ENCODE measurements at places on chromosomes 7 and 10.

DNA sequence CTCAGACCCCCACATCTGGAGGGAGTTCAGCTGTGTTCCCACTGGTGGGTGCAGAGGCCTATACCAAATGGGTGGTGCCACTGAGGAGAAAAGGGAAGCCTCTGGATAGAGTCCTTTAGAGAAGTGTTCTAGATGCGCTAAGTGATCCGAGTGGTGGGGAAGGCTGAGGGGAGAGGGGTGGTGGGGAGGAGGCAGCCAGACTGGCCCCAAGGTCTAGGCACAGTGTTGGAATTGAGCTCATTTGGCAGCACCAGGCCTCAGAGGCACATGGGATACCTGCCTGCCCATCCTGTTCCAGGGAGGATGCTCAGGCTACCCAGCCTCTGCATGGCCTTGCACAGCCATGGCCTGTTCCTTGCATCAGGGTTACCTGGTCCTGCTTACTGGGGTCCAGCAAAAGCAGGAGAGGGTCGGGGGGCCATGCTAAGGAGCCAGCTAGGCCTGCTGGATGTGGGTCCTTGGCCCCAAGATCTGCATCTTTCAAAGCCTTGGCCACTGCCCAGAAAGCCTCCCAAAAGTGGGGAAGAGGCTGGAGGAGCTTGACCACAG, 99.6 kb downstream of the NEURL1 start:
- no peak for DNase-seq

DNA sequence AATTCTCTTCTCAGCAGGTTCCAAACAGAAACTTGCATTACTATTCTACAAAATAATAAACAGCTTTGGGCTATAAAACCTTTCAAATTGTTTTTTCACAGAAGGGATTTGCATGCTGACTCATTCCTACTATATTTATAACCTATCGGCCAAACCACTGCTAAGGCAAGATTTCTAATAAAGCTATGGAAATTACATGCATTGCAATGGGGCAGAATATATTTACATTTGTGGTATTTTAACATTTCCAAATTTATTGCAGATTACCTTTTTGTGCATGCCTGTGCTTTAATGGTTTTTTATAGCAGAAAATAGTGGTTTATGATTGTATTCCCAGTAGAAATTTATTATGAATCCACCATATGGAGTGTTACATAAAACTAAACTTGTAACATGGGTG, 69.0 kb upstream of the NPVF start:
- DNase-seq: no peak

- DNase-seq: no peak
Measured at GRCh38 chr7:26777385-26777784, 87.0 kb downstream of the SKAP2 start.

GRCh38 chr10:25113191-25114035, 61.4 kb upstream of the GPR158 start:
- peak; percentile 70 for DNase-seq

DNA sequence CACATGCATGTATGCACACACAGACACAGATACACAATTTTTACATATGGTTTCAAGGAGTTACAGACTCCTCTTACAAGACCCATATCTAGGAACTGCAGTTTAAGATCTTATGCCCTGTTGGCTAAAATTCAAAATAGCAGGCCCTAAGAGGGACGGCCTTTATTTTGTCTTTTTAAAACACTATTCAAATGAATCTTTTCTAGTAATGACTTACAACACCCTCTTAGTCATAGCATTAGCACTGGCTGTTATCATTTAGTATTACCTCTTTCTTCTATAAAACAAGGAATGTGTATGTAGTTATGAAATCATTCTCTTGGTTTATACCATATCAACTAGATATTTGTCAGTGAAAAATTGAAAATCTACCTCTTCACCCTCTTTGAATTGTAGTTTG, 15.3 kb downstream of the PAPSS2 start:
- no peak for DNase-seq

- no peak for DNase-seq
Measured at GRCh38 chr7:159027789-159028507, 116.7 kb downstream of the VIPR2 start.

DNA sequence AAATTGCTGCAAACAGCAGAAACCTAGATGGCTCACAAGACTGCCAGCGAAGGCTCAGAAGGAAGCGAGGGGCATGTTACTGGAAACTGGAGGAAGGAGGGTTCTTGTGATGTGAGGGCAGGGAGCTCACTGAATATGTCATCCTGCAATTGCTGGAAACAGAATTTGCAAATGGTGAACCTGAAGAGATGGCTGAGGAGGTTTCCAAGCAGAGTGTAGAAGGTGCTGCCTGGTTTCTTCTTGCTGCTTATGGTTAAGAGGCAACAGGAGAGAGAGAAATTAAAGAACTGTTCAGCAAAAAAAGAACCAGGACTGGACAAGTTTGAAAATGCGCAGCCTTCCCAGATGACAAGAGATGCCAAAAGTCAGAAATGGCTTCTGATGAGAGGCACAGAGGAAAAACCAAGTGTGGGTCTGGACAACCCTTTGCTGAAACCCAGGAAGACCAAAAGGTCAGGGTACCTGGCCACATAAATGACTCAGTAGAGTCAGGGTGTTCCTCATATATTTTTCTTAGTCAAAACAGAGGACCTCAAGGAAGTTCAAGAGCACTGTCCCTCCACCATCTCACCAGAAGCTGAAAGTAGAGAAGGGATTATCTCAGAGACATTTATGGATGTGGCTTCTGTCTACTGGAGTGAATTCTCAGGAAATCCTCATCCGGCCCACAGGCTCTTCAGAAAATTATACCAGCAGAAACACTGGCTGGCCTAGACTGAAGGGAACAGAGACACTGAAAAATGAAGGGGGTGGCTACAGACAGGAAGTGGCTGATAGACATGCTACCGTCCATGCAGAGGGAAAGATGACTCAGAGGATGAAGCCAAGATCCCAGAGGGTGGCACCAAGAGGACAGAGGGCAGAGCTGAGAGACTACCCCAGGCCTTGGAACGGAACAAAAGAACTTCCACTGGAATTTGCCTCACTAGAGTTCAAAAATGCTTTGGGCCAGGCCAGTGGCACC, 10.1 kb downstream of the PAPOLB start:
- DNase-seq: no peak

DNA sequence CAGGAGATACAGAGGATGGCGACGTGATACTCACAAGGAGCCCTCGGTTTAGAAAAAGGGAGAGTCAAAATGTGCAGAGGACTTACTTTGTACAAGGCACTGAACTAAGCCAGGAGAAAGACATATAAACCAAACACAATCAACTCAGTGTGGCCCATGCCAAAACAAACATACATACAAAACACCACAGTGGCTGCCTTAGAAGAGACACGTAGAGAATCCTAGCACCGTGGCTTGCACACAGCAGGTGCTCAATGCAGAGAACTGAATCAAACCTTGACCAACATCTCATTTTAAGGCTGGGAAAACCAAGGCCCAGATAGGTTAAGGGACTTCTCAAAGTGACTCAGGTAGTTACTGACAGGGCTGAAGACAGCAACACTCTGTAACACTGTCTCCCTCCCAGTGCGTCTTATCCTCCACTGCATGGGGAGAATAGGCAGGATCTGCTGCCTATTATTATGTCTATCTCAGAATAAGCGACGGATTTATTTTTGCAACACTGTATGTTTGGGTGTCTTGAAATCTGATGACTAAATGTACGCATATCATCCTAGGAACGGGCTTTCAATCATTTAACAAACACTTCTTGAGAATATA, 11.0 kb downstream of the SORBS1 start:
- no peak for DNase-seq

DNA sequence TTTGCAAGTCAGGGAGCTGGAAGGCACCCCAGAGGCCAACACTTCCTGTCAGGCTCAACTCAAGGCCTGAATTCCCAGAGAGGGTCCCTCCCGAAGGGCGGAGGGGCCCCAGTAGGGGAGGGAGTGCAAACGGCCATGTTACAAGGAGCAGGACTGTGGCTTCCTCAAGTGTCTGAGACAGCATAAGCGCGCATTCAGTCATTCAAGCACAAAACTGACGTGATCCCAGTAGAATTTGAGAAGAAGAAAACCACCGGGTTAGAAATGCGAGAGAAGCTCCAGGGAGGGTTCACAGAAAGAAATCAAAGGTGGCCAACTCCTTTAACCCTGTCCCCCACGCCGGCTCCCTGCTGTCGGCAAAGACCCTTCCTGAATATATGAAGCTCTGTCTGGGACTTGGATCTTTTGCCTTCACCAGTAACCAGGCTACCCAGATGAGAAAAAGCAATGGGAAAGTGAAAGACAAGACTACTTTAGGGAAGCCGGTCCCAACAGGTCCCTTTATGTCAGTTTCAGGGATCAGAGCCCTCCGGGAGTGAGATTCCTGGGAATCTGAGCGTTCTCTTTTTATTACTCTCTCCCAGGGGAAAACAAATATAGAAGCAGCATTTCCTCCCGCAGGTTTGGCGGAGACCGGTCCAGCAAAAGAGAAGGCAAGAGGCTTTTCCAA, 1.3 kb downstream of the AFAP1L2 start:
- no peak for DNase-seq

DNA sequence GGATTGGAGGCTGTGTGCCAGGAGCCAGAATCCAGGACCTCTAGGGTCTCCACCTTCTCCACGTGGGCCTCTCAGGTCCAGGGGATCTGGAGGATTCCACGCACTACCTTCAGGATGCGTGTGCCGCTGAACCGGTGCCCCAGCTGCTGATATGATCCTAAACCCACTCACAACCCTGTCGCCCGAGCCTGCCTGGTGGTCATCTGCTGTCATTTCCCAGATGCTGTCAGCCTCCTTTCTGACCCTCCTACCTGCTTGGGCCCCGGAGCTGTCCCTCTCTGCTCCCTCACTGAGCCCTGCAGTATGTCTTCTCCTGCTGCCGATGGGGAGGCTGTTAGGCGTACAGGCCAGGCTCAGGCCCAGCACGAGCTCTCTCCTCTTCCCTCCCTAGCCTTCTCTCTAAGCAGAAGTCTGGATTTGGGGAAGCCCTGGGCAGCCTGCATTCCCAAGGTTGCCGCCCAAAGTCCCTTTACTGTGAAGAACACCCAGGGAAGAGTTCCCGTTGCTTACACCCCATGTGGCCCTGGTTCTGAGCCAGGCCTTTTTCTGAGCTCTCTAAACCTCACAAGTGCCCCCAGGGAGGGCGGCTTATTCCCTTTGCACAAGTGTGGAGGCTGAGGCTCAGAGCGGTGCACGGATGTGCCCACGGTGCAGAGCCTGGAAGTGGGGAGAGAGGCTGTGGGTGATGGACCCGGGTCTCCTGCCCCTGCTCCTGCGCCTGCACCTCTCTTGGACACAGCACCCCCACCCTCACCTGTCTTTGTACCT, 30.8 kb upstream of the ZNF488 start:
- no peak for DNase-seq

- no peak for DNase-seq
Measured at GRCh38 chr7:23472046-23472445, 1.8 kb upstream of the IGF2BP3 start.

- DNase-seq: no peak
Measured at GRCh38 chr7:67918158-67918557, 921.5 kb downstream of the TYW1 start.

DNA sequence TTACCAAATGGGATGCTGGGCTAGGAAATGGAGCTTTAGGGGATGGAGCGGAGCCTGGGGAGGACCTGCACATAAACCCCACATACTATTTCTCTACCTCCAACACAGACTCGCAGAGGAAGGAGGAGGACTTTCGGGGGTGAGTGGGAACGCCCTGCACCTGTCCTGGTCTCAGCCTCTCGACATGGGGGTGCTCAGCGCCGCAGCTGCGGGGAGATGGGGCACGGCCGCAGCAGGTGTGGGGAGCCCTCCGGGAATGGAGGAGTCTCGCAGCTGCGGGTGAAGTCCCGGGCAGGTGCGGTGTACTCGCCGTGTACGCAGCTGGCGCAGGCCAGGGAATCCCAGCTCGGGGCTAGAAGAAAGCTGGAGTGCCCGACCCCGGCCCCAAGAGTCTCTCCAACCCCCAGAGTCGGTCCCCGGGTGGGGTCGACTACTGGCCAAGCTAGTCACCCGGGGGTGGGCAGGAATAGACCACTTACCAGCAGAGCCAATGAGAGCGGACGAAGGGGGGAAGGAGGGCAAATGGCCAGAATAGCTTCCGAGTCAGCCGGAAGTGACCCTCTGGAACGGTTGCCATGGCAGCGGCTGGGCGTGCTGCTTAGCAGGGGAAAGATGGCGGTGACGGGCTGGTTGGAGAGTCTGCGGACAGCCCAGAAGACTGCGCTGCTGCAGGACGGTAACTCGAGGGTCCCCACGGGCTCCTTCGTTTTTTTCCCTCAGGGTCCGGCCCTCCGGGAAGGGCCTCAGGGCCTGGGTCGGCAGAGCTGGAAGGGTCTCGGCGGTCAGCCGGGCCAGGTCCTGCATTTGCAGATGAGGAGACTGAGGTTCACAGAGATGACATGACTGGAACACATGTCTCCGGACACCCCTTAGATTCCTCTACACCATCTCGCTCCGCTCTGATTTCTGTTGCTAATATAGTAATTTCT, at the start of the genes DPCD and POLL:
Gene DPCD (plus strand): TSS at position 597 of the 929 bp plus-strand sequence. CDS start 16 bp downstream, at position 613.
Gene POLL (minus strand): TSS at position 533 of the 929 bp plus-strand sequence. CDS start 897 bp downstream, outside the sequence.
- peak; percentile 96 for DNase-seq

GRCh38 chr10:98378722-98379121, 36.3 kb downstream of the PYROXD2 start:
- no peak for DNase-seq

DNA sequence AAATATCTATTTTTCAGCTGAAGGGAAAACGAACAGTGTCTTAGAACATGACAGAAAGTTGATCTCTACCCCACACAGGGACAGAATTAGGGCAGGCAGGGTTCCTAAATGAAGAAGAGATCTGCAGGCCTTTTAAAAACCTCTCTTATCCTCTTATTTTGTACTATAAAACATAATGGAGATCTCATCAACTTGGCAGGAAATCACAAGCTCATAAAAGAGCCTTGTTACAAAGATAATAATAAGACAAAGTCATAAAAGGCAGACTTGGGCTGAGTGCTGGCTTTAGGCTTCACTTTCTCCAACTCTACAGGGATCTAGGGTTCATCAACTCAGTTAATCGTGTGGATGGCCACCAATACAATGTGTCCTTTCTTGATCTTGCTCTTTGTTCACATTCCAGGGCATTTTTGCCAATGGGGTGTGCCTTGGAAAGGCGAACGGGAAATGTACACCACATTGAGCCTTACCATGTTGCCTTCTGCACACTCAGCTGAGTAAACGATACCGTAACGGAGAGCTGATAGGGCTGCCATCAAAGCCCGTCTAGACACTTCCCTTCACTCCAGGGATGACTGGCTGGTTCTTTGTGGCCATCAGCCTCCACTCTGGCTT, 7.1 kb upstream of the TEX36 start:
- DNase-seq: no peak

DNA sequence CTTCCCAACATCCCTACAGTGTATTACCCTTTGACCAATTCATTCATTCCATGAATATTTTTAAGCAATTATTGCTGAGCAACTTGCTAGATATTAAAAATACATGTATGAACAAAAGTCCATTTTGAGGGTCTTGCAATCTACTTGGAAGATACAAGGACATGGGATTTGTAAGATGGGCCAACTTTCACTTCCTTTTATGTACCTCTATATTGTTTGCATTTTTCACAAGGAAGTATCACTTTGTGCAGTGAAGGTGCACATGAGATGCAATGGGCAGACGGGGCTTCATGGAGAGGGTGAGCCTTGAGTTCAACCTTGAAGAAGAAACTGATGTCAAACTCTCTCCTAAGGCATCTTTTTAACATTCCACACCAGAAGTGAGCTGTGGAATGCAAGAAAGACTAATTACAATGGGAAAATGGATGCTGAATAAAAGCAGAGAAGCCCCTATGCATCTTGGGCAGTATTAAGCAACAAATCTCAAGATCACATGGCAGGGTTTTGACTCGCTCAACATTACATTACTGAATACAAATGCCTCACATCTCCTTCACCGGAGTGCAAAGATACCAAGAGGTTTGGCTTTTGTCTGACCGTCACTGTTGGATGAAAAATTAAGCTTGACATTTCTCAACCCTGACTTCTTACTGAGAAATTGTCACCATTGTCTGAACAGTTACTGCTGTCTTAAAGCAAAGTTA, 341.5 kb downstream of the ELMO1 start:
- DNase-seq: no peak

- DNase-seq: no peak
Measured at GRCh38 chr10:24231200-24231599, 22.3 kb downstream of the KIAA1217 start.
